ENCODE measurements at places on chromosomes 4 and X. TPM values are rescaled to one million over a fixed set of nuclear protein-coding genes. Genes with fewer than 3 reads are reported as not detected.

ZNF630 gene
- total RNA-seq = 3.3 TPM

MAGEA8 gene
- not detected for total RNA-seq

GNL3L gene
- 31.8 TPM for total RNA-seq

TRIML1 gene
- not detected for total RNA-seq

F8A2 gene
- not detected for total RNA-seq

DNA sequence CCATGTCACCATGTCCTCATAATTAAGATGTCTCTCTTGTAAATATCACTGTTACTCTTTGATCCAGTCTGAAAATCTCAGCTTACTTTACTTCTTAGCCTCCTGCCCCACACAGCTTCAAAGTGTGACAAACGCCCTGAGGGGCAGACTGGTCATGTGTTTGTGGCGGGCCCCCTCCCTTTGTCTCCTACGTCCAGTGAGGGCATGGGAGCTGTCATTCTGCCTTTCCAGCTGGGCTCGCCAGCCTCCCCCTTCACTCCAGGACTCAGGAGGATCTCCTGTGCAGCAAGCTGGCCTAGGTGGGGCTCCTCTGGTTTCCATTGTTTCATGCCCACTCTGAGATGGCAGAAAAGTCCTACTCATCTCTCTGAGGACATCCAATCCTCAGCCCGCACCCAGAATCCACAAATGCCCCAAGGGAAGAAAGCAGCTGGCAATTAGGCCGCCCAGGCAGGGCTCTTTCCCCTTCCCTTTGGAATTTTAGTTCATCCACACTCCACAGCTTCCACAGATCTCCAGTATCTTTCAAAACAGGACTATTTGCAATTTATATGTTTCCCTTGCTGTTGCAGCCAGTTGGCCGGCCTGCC, 86.4 kb upstream of the C4orf50 start:
- no peaks in the 10 kb centered on the region for H3K4me1 ChIP-seq
- no peak for DNase-seq
- H3K27ac ChIP-seq = no peak overlapping the region
- no peak overlapping the region for H3K4me3 ChIP-seq
- no peaks in the 10 kb centered on the region for H3K27me3 ChIP-seq

DNA sequence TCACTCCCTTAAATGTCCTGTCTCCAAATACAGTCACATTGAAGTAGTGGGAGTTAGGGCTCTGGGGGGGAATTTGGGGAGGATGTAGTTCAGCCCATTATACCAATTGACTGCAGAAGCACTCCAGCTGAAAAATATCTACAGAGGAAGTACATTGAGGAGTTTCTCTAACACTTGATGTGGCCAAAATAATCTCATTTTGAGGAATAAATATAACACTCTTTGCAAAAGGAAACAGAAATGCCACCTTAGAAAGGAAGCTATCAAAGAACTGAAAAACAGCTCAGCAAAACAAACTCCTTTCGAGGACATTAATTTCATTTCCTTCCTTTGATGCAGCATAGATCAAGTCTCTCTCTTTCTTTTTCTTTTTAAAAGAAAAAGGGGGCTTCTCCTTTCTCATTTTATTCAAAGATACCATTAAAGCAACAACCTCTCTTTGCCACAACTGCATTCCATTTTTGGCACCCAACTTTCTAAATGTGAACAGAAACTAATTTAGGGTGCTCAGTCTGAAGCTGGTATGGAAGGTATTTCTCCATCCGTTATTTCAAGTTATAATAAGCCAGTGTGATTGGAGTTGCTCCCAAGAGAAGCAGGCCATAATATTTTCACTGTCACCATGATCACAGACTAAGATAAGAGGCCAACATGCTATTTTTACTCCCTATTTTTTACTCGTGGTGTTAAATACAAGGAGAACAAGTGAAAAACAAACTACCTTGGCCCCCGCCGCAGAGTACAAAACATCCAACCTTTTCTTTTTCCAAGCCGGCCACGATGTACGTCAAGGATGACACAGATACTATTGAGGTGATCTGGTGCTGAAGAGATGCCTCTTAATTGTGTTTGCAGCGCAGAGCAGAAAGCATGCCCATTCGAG, 230.4 kb upstream of the GATB start:
- H3K36me3 ChIP-seq = no peaks in the 10 kb centered on the region
- no peaks in the 10 kb centered on the region for H3K4me1 ChIP-seq
- no peaks in the 10 kb centered on the region for H3K27me3 ChIP-seq
- no peak for DNase-seq

DNA sequence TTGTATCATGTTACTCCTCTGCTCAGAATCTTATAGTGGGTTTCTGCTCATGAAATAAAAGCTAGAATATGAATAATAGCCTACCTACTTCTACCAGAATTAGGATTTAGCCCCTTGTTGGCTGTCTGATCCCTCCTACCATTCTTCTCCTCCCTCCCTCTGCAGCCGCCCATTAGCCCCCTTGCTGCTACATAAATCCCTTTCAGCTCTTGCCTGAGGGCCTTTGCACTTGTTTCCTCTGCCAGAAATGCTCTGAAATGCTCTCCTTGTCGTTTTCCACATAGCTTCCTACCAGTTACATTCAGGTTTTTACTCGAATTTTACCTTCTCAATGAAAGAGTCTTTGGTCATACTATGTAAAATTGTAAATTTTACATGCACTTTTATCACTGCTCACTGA, 159.2 kb downstream of the ADGRL3 start:
- H3K27ac ChIP-seq = no peak overlapping the region
- H3K27me3 ChIP-seq = no peaks in the 10 kb centered on the region
- no peaks in the 10 kb centered on the region for H3K36me3 ChIP-seq
- no peaks in the 10 kb centered on the region for H3K4me1 ChIP-seq
- no peak for DNase-seq

- H3K4me3 ChIP-seq = no peak overlapping the region
- no peaks in the 10 kb centered on the region for H3K27me3 ChIP-seq
- DNase-seq = no peak
- H3K36me3 ChIP-seq = no peaks in the 10 kb centered on the region
Measured at GRCh38 chr4:186297013-186297645, 31.1 kb downstream of the F11 start.
